ENCODE measurements at places on chromosomes 13 and 19. TPM values are rescaled to one million over a fixed set of nuclear protein-coding genes. Genes with fewer than 3 reads are reported as not detected.

Gene KCNJ14
- total RNA-seq: 0.30 TPM

Gene CLDND2
- total RNA-seq: not detected

Gene PNMA8A
- total RNA-seq: 2.3 TPM

Gene ACER1
- total RNA-seq: not detected

Data from epithelial cell of umbilical artery (primary cell).